Stimulated activated CD4-positive, alpha-beta T cell treated with anti-CD3 and anti-CD28 coated beads, Interleukin-4, amount 100 ng/mL, for 24 hours (primary cell): ENCODE measurements at places on chromosomes 12 and 14.

DNA sequence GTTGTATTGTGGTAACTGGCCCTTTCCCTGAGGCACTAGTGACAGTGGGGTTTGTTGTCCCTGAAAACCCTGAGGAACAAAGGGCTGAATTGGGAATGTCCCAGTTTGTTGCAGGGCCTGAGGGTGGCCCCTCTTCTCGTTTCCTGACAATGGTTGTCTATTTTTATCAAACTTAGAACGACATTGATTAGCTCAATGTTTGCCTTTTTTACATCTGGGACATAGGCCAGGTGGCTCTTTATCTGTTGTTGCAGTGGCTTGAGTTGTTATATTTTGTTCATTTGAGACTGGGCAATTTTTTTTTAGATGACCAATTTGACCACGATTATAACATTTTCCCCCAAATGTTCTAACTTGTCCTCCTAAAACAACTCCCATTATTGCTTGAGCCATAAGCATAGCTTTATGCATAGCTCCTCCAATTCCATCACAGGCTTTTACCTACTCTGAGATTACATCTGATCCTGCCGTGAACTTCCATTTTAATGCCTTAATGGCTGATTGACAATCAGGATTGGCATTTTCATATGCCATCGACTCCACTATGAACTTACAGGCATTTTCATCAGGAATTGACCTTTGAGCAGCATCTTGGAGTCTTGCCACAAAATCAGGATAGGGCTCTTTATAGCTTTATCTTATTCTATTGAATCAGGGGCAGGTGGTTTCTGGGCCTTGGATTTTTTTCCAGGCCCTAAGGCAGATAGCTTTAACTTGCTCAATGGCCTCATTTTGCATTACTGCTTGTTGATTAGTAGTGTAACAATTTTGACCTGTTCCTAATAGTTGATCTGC is 604.3 kb downstream of the ALG10 start:
- no peak for DNase-seq

DNA sequence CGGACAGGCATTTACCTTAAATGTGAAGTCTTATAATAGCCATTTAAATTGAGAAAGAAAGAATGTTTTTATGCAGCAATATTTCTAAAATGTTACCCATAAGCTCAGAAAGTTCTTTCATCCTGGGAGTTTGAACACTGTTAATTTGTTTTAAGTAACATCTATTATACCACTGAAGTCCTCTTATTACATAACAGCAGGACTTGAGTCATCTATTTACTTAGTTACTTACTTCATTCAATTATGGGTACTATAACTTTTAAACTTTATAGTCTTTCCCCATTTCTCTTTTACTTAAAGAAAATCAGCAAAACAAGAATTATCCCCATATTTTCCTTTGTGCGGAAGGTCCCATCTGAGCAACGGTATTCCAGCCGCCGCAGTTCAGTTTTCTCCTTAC is 473.1 kb downstream of the ETNK1 start:
- DNase-seq: no peak

GRCh38 chr12:15788233-15789219 is 662 bp downstream of the EPS8 start:
- DNase-seq: peak; percentile 4

DNA sequence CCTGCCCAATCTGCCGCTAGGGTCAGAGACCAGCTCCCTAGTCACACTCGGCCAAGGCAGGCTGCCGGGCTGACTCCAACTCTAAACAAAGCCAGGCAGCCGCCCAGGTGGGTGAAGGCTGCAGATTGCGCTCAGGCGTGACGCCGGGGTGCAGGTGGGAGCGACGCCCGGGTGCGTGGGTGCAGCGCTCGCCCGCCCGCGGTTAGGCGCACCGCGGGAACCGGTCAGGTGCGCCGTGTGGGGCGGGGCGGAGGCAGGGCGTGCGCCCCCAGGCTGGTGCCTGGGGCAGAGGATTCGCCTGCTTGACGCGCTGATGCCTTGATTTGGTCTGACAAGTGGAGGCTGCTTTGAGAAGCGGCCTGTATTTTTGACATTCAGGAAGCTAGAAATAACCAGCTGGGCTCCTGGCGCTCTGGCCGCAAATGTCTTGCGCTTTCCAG is 126.7 kb upstream of the HIF1A start:
- DNase-seq: peak; percentile 41

GRCh38 chr12:114165921-114166320 is 199.8 kb upstream of the RBM19 start:
- no peak for DNase-seq

- no peak for DNase-seq
Observed at GRCh38 chr12:1993341-1993740, 10.9 kb downstream of the DCP1B start.

DNA sequence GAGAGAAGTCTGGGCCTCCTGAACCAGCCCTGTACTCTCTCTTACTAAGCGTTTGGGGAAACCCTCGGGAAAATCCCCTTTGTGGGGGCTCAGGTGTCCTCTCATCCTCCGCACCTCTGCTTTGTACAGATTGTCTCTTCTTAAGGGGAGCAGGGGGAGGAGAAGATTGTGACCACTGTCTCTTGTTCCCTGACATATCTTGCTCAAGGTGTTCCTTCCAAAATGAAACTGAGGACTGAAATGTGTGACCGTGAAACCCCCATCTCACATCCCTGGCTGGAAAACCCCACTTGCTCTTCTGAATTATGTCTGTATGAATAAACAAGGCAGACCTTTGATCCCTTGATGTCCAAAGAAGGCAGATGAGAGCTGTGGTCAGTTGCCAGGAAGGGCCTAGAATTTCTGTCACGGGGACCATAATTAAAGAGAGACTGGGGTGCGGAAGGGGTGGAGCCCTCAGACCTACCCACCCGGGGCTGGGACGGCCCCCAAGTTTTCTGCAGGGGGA is 369.8 kb downstream of the AACS start:
- no peak for DNase-seq

DNA sequence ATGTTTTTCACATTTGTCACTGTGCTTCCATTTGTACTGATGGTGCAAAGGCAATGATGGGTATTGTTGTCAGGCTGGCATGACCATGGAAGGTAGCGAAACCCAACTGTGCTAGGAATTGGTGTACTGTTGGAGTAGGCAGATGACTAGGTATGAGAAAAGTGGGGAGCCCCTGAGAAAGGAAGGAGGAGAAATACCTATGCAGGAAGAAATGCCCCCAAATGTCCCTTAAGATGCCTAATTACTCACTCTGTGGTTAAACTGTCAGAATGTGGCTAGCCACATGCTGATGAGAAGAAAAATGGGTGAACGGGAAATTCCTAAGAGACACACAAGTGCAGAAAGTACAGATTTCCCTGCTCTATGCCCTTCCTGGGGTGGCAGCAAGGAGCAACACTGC is 339.1 kb downstream of the TMEM132D start:
- no peak for DNase-seq

- no peak for DNase-seq
Observed at GRCh38 chr12:80825506-80825905, 108.8 kb downstream of the MYF5 start.

DNA sequence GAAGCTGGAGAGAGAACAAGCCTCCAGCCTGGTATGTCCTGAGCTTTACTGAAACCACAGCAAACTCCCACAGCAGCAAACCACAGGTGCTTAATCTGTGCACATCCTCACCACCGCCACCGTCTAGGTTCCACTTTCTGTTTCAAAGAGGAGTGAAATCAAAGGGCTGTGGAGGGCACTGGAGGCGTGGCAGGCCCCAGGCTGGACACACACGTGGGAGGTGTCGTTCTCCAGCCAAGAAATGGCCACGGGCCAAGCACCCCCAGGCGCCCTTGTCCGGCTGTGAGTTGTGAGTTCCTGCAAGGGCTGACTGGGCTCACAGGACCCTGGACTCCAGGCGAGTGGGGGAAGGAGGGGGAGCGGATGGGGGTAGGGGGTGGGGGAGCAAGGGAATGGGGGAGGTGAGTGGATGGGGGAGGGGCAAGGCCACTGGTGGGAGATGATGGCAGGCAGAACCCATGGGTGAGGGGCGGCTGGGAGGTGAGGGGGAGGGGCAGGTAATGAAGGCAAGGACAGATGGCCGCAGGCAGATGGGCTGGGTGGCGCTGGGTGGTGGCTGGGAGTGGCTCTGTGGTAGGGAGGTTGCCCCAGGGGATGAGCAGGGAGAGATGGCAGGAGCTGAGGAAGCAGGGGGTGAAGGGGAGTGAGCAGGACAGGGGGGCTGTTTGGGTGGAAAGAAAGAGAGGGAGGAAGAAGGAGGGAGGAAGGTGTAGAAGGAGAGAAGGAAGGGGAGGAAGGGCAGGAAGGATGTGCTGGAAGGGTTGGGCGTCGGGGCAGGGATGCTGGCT is 86.7 kb downstream of the NCOR2 start:
- DNase-seq: peak; percentile 40

GRCh38 chr14:72014486-72014885 is 82.3 kb downstream of the RGS6 start:
- no peak for DNase-seq

DNA sequence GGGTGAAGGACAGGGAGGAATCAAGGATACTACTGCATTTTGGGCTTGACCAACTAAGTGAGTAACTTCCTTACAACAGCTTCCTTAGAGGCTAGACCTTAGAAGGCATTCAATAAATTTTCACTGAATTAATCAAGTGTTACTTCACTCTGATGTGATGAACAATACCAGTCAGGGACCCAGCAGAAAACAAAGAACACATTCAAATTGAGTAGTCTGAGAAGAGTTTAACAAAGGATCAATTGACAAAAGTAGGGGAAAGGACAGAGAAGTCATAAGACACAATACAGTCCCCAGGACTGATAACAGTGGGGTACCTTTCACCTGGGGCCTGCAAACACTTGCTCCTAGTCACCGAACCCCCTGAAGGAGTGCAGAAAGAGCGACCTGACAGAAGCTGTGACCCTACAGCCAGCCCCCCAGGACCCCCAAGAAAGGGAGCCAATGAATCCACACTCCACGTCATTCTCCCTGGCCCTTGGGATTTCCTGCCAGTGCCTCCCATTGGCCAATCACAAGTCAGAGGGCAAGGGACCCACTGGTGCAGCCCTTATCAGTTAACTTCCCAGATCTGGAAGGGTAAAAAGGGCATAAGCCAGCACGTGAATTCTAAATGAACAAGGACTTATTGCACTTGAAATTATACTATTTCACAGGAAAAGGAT is 6.9 kb downstream of the ANAPC5 start:
- DNase-seq: no peak

GRCh38 chr14:22471545-22472121 is 117.4 kb downstream of the DAD1 start:
- DNase-seq: no peak

DNA sequence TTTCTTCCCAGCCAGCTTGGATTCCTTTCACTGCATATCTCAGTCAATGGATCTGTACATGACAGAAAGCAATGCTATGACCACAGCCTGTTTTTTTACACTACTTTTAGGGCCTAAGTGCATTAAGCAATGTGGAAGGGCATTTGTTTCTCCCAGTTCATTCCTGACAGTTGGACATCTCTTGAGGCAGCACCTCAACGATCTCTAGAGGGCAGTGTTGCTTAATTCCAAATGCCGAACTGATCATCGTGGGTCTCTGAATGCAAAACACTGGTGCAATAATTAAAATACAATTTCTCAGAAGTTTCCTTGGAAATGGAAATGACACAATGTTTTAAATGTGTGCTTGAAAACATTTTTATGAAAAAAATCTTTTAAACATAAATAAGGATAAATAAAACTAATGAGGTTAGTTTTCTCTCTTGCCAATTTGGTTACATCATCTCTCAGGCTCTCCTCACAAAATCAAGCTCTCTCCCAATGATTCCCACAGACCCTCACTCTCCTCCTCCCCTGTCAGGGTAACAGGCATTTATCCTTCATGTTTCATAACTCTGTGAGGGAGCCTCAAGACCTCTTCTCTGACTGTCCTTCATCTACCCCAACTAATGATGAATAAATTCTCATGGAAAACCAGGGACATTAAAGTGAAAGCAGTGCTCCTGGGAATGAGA is 192.4 kb upstream of the SLC16A7 start:
- DNase-seq: peak; percentile 45

DNA sequence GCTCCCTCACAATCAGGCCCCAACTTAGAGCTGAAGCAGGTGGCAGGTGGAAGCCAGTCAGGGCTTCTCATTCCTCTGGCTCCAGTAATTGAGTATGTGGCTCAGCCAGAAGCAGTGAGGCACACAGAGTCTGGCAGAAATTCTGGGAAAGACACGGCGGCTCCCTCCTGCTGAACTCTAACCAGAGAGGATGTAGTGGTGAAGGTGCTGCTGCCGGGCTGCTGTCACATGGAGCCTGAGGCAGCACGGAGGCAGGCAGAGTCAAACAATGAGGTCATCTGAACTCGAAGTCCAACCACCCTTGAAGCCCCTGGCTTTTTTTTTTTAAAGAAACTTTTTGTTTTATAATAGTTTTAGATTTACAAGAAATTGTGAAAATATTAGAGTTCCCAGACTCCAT is 33.4 kb upstream of the SMOC1 start:
- DNase-seq: no peak

- peak; percentile 15 for DNase-seq
Observed at GRCh38 chr12:132593938-132594358, 16.4 kb downstream of the LRCOL1 start.

DNA sequence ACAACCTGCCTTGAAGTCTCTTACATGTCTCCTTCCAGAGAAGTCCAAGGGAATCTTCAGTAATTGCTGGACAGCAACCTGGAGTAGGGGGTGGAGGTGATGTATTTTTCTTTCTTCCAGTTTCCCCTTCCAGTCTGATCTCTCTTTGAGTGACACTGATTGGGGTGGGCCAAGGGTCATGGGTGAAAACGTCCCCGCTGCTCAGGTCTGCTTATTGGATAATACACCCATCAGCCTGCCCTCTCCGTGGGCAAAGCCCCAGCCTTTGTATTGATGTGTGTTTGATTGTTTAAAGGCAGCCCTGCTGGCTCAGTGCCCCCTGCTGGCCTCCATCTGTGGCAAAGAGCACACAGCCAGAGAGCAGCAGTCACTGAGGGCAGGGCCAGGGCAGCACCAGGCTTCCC is 35.7 kb upstream of the ATP2A2 start:
- DNase-seq: peak; percentile 48

- DNase-seq: no peak
Observed at GRCh38 chr14:44912041-44912869, 49.5 kb downstream of the KLHL28 start.

DNA sequence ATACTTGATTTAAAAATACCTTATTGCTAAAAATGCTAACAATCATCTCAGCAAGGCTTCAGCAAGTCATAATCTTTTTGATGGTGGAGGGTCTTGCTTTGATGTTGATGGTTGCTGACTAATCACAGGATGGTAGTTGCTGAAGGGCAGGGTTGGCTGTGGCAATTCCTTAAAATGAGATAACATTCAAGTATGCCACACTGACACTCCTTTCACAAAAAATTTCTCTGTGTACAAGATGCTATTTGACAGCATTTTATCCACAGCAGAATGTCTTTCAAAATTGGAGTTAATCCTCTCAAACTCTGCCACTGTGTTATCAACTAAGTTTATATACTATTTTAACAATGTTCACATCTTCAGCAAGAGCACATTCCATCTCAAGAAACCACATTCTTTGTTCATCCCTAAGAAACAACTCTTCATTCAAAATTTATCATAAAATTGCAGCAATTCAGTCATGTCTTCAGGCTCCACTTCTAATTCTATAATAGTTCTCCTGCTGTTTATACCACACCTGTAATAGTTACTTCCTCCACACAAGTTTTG is 16.1 kb downstream of the SCAF11 start:
- no peak for DNase-seq
